Activated CD8-positive, alpha-beta T cell treated with anti-CD3 and anti-CD28 coated beads, Interleukin-2, amount 10 ng/mL, durations not matched to agents 7 days and 5 days (primary cell): ENCODE measurements at places on chromosomes 2 and 18.
A peak's percentile ranks its signal among the peaks of the same experiment; 100 is the strongest.

DNA sequence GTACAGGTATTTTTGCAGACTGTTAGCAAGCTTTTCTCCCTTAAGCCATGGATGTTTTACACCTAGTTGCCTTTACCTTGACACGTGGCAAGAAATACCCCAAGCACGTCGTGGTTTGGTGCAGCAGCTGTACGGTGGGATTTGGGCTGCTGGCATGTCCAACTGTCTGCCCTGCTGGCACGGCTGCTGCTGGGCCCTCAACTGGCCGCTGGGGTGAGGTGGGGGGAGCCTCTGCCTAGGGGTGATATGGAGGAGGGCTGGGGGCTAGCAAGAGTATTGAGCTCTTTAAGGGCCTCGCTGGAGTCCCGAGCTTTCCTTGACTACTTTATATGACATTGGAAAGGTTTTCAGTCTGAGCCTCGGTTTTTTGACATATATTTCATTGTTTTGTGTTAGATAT is 41.6 kb downstream of the LPIN1 start:
- no peak for DNase-seq

DNA sequence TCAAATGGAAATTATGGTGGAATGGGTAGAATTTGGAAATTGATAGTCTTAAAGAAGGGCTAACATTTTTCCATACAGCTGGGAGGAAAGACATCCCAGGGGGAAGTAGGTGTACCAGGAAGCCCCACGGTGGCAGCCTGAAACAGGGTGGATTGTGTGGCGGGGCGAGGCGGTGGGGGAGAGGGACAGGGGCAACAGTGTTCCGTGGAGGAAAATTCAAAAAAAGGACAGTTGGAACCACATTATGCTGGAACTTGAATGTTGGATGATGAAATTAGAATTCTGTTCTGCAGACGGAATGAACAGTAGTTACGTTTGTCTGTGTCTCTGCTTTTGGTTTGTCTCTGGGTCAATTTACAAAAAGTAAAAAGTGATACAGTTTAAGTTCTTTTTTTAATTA is 10.6 kb upstream of the CIB4 start:
- DNase-seq = no peak

DNA sequence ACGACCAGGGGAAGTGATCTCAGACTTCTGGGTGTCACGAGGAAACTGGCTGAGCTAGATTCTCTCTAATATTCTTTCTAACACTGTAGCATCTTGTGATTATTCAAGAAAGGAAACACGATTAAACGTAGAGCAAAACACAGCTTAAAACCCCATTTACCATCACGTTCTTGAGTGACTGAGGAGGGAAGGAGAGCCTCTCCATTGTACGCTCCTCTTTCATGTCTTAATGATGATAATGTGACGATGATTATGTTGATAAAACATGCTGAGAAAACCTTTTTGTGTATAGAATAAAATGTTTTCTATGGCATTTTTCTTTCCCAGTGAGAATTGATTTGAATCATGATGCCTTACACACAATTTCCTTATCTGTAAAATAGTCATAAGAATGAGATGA is 705.6 kb upstream of the ID2 start:
- no peak for DNase-seq

DNA sequence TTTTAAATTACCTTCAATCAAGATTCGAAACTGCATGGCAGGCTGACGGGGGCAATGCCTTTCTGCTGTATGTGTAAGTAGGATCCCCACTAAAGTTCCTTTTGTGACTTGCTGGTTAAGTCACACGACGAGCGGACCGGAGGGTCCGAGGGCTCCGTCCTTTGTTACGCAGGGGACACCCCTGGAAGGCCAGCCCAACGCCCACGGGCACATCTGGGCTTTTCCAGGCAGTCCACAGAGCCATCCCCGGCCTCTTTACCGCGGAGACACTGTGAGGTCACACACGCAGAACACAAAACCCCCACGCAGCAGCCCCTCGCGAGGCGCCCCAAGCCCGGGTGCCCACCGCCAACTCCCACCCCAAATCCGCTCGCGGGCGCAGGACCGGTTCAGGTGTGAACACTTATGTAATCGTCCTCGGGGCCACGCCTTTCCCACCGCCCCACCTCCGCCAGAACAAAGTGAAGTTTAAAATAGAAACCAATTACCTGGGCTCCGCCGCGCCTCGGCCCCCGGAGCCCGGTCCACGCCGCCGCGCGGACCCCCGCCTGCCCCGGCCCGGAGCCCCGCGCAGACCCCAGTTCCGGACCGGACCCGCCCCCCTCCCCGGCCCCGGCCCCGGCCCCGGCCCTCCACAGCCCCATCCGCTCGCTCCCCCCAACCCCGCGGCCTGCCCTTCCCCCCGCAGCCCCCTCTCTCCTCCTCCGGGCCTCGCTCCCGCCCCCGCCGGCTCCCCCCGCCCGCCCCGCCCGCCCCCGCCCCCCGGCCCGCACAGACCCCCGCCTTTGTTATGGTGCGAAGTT is 4.2 kb downstream of the ZNF516 start:
- DNase-seq = peak; percentile 59

DNA sequence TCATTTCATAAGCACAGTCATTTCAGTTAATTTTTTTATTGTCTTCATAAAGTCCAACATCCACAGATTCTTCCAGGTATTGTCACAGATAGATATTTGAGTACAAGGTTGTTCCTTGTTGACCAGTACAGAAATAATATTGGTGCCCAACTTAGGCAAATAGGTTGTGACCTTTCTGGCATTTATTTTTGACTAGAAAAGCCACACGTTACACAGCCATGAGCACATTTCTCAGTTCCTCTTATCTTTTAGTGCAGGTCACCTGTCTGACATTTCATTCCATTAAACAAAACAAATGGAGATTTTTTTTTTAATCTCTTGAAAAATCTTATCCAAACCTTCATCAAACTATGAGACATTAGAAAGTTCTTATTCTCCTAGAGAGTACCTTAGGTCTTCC is 428.8 kb downstream of the ZNF521 start:
- no peak for DNase-seq

DNA sequence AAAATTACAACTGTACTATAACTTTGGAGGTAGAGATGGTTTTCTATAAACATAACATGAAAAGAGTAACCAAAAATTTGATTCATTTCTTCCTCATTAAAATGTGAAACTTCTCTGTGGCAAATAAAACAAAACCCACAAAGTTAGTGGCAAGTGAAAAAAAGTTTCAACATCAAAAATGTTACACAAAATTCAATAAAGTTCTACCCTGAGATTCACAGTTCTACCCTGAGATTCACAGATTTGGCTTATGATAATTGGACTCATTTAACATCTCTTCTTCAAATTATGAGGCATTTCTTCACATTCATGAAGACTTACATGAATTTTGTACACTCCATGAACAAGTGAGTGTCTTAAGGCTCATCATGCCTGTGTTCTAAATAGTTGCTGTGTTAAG is 51.0 kb downstream of the AAK1 start:
- no peak for DNase-seq

- no peak for DNase-seq
Observed at GRCh38 chr2:144099780-144100377, 420.0 kb downstream of the ZEB2 start.

DNA sequence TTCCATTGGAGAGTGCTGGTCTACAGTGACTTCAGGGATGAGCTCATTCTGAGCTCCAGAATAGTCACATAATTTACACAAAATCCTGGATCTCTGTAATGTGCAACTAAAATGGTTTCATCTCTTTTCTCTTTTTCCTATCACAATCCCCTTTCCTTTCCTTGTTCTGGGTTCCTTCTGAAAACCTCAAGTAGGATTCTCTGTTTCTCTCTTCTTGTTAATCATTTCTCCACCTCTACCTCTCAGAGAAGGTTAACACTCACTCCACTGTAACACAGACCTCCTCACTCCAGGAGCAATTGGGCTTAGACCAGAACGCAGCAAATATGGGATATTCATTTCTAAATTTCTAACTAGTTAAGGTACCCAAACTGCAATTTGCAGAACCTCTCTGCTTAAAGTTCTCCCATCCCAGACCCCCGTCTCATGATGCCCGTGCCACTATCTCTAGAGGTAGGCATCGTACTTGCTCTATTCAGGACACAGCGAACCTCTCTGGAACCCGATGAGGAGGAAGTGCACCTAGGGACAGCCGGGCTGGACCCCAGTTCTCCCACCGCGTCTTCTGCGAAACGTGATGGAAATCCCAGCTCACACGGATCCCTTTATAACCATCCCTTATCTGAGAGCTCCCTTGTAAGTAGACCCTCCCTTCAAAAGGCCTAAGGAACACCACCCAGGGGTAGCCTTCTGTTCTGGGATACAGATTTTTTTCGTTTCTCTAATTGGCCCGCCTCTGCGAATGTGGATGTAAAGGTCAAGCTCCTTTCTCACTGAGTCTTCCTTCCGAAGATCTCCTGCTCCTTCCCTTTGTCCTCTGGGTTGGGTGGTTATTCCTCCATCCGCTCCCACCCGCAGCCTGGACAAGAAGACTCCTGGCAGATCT is 1.3 kb downstream of the FOXI3 start:
- no peak for DNase-seq
